ENCODE measurements at places on chromosomes 12 and 14. TPM values are rescaled to one million over a fixed set of nuclear protein-coding genes. Genes with fewer than 3 reads are reported as not detected.

The BRMS1L gene
- total RNA-seq: 11.4 TPM

The INSM2 gene
- total RNA-seq: not detected

The SERPINA10 gene
- not detected for total RNA-seq

The HSPA2 gene
- 51.7 TPM for total RNA-seq

The KRT73 gene
- not detected for total RNA-seq

The TMED10 gene
- 272 TPM for total RNA-seq

DNA sequence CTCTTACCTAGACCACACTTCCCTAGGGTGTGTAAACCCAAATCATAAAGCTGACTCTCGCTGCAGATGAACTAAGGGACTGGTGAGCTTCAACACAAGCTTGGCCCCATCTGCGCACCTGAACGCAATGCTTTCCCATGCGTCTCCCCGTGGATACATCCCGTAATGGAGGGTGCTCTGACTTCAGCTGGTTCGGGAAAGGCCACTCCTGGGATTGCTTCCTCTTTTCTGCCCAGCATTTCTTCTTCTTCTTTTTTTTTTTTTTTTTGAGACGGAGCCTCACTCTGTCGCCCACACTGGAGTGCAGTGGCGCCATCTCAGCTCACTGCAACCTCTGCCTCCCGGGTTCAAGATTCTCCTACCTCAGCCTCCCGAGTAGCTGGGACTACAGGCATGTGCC is 27.7 kb upstream of the ETFBKMT start:
- DNase-seq: no peak

GRCh38 chr12:42627151-42627550 is 37.6 kb upstream of the PRICKLE1 start:
- DNase-seq: no peak

GRCh38 chr12:23887055-23887835 is 62.2 kb downstream of the SOX5 start:
- no peak for DNase-seq

DNA sequence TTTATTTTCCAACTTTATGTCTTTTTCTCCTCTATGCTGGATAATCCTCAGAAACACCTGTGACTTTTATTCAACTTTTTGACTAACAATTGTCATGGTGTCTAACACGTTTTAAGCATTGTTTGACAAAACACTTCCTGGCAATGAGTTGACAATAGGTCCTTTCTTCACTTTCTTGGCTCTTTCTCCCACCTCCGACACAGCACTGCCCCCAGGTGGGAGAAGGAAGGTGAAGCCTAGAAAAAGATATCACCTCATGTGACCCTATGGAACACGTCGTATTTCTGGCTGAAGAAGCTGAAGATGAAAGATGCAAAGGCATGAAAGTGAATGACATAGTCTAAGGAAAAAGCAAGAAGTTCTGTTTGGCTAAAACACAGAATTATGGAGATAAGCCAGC is 430.0 kb downstream of the ETNK1 start:
- DNase-seq: no peak

DNA sequence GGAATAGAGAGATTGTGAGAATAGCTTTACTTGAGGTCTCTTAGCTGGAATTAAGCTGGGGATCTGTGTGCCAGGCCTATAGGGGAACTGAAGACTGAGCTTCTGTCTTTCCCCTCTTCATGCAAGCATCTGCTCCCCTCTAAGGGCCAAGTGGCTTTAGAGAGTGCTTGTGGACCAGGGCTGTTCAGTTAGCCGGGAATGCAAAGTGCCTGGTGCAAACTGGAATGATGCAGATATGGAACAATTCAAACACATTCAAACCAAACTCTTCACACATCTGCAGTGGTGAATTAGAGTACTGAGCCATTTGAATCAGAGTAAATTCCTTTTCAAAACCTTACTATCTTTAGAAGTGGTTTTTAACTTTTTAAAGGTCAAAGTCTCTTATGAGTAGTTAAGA is 99.0 kb downstream of the LIN7A start:
- no peak for DNase-seq

- no peak for DNase-seq
Measured at GRCh38 chr14:83355609-83356008, 1822.0 kb upstream of the SEL1L start.

GRCh38 chr12:67469666-67470065 is 178.9 kb upstream of the DYRK2 start:
- peak; percentile 29 for DNase-seq

GRCh38 chr12:41486718-41487117 is 298.6 kb downstream of the PDZRN4 start:
- no peak for DNase-seq

- no peak for DNase-seq
Measured at GRCh38 chr12:41795051-41795600, 349.5 kb downstream of the GXYLT1 start.

DNA sequence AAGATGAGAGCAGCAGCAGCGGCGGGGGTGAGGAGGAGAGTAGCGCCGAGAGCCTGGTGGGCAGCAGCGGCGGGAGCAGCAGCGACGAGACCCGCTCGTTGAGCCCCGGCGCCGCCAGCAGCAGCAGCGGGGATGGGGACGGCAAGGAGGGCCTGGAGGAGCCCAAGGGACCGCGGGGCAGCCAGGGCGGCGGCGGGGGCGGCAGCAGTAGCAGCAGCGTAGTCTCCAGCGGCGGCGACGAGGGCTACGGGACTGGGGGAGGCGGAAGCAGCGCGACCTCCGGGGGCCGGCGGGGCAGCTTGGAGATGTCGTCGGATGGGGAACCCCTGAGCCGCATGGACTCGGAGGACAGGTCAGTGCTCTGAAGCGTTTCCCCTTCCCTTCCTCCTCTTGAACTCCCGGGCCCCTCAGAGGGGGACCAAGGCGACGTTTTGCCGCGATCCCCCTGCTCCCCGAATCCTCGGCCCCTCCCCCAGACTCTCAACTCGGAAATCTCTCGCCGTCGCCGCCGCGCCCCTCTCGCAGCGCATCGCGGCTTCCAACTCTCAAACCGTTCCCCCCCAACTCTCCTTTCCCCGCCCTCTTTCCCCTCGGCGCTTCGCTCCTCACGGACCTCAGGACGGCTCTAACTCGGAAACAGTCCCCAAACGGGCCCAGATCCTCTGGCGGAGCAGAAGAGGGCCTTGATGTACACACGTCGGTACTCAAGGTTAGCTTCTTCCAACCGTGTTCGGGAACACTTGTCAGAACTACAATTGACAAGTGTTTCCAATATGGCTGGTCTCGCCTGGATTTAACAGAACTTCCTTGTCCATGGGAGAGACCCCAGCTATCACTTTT is 947 bp downstream of the AEBP2 start:
- peak; percentile 55 for DNase-seq
